ENCODE measurements at places on chromosomes 1 and 21. TPM values are rescaled to one million over a fixed set of nuclear protein-coding genes. Genes with fewer than 3 reads are reported as not detected.

KRTAP15-1 gene
- total RNA-seq, result not detected

LRRN2 gene
- total RNA-seq, result 1.2 TPM

SELP gene
- not detected for total RNA-seq

HSD11B1 gene
- total RNA-seq, result 49.4 TPM

NBPF19 gene
- 7.0 TPM for total RNA-seq

OR14K1 gene
- not detected for total RNA-seq

CLCA2 gene
- not detected for total RNA-seq

RIPK4 gene
- under 0.01 TPM for total RNA-seq

PTPN7 gene
- total RNA-seq, result not detected

FAM177B gene
- total RNA-seq, result not detected

PDPN gene
- total RNA-seq, result 32.9 TPM

Data from pericardium fibroblast (primary cell).